ENCODE measurements at places on chromosomes 11 and 22.

DNA sequence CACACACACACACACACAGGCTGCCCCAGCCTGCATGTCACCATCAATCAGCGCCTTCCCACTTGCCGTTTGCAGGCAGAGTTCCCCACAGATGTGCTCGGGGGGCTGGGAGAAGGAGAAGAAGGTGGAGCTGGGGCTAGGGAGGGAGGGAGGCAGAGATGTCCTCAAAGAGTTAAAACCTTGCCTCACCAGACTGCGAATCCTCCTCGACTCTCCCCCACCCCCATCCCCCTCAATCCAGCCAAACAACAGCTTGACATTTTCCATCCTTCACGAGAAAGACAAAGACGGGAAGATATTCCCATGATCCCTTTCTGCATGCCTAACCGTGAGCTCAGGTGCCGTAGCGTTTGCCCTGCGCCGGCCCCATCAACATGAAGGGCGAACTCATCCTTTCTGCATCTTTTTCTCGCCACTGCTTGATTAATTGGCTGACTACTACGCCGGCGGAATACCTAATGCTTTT, 365.5 kb downstream of the MIAT start:
- no peak for DNase-seq

DNA sequence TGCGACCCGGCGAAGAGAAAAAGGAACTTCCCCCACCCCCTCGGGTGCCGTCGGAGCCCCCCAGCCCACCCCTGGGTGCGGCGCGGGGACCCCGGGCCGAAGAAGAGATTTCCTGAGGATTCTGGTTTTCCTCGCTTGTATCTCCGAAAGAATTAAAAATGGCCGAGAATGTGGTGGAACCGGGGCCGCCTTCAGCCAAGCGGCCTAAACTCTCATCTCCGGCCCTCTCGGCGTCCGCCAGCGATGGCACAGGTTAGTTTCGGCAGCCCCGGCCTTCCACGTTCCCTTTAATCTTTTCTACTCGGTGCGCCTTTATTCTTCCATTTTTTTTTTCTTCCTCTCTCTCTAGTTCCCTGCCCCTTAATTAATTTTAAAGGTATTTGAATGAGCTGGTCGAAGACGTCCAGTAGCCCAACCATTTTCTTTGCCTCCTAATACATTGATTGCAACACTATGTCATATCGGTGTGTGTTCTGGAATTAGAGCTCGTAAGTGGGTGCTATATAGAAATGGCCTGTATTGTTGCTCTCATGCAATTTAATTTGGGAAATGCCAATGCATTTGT, 537 bp downstream of the EP300 start:
- DNase-seq: peak; percentile 4

GRCh38 chr11:128232588-128232987, 354.8 kb downstream of the ETS1 start:
- no peak for DNase-seq

DNA sequence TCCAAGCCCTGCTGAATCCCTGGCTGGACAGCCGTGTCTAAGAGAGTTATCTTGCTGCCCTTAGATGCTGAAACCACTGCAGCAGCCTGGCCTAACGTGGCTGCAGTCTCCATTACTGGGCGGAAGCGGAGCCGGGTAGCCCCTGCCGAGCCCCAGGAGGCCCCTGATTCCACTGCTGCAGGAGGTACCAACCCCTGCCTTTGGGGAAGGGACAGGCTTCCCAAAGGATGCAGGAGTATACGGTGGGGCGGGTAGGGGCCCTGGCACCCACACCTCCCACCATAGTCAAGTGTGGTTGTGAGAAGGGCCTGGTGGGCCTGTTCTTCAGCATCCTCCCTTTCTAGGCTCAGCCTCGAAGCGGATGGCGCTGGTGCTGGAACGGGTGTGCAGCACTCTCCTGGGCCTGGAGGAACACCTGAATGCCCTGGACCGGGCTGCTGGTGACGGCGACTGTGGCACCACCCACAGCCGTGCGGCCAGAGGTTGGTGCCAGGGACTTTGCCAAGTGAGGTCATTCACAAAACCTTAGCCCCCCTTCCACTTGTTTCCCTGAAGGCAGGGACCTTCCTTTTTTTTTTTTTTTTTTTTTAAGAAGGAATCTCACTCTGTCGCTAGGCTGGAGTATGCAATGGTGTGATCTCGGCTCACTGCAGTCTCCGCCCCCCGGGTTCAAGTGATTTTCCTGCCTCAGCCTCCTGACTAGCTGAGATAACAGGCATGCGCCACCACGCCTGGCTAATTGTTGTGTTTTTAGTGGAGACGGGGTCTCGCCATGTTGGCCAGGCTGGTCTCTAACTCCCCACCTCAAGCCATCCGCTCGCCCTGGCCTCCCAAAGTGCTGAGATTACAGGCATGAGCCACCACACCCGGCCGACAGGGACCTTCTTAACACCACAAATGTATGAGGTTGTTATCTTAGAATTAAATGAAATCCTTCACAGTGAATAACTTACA, 11.0 kb downstream of the TKFC start:
- DNase-seq: no peak
